ENCODE measurements at places on chromosomes 7 and 10.
A peak's percentile ranks its signal among the peaks of the same experiment; 100 is the strongest.

GRCh38 chr7:102095321-102096011 is 191.2 kb upstream of the SH2B2 start:
- DNase-seq, result no peak

DNA sequence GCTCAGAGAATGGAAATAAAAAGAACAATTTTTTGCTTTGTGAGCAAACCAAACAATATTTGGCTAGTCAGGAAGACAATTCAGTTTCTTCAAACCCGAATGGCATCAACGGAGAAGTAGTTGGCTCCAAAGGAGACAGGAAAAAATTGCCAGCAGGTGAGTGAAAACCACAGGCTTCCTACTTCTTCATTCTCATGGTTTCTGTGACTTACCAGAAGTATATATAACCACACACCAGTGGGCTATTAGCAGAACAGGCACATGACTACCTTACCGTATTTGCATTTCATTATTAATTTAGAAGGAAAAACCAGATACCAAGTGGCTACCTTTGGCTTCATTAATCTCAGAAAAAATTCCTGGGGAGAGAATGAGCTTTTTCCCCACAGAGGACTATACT is 8.8 kb downstream of the TDRD1 start:
- DNase-seq, result no peak

DNA sequence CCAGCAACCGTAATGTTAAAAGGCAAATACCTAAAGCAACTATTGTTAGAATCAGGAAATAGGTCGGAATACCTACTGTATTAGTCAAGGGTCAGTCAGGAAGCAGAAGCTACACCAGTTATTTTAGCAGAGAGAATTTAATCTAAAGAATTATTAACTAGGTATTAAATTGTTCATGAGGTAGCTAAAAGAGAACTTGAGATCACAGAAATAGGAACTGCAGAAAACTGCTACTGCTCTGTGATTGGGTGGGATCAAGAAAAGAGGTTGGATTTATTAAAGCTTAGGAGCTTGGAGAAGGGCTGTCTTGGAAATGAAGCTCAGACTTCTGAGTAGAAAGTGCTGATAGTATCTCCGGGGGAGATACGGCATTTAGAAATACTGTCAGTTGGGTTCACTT is 20.0 kb upstream of the ZNF438 start:
- DNase-seq, result no peak

DNA sequence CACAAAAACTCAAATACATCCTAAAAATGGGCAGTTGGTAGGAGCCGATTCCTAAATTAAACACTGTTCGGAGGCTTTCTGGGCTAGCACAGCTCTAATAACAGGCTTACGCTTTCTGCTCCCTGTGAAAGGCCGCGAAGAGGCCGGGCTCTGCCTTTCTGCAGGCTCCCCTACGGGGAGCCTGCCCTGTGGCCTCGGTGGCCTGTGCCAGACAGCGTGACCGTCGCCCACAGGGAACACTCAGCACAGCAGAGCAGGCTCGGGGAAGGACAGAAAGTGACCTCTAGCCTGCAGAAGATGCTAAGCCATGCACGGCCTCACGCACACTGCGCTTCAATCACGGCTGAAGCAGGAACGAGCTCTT is 64.2 kb downstream of the DIP2C start:
- no peak for DNase-seq

GRCh38 chr10:6213908-6214307 is 11.2 kb downstream of the PFKFB3 start:
- no peak for DNase-seq

DNA sequence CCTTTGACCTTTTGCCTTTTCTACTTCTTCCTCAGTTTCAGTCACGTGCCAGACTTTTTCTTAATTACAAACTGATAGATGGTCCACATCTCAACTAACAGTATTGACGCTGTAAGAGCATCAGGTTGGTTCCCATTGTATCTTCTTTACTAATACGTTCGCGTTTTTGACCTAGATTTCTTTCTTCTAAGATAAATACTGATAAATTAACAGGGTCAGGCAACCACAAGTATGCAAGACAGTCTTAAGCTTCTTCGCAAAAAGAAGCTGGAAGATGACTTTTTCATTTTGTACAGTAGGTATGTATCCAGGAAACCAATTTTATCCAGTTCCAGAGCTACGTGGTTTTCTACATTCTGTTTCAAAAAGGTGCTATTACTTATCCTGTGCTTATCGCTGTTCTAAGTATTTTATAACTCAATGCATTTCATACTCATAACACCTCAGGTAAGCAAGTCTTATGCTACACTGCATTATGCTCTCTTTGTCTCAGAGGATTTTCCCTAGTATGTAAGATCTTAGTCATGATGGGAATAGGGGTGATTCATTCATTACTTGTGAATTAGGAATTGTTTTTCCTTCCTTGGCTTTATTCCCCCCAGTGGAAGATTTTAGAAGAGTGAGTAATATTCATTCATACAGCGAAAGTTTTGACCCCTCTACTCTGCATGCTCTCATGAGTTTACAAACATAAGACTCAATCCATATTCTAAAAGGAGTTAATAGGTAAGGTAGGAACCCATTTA is 955 bp downstream of the DUS4L start:
- peak; percentile 54 for DNase-seq

DNA sequence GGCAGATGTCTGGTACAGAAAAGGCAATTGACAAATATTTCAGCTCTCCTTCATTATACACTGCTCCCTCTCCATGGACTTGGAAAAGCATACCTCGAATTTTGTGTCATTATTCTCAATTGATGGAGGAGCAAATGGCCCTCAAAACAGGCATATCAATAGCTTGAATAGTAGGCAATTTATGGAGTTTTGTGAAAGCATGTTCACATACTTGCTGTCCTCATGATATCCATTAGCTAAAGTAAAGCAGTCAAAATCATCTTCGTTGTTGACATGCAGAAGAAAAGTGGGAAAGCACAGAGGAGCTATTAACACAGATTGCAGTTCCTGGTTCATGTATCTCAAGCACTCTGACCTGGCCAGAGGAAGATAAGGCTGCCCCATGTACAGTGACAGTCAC is 472.8 kb downstream of the CCSER2 start:
- no peak for DNase-seq

DNA sequence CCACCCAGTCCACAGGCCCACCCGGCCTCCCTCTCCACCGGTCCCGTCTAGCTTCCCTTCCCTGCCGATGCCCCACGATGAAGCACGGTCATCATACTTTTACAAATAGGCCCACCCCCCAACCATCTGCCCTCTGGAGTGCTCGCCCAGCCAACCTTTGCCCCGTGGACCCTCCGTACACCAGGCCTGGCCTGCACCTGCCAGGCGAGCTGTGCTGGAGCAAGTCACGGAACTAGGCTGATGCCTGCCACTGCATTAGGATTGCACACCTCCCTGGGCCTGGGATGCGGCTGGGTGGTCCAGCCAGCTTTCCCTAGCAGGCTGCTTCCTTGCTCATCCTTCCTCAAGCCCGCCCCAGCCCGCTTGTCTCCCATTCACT is 44.7 kb downstream of the PPIF start:
- no peak for DNase-seq

DNA sequence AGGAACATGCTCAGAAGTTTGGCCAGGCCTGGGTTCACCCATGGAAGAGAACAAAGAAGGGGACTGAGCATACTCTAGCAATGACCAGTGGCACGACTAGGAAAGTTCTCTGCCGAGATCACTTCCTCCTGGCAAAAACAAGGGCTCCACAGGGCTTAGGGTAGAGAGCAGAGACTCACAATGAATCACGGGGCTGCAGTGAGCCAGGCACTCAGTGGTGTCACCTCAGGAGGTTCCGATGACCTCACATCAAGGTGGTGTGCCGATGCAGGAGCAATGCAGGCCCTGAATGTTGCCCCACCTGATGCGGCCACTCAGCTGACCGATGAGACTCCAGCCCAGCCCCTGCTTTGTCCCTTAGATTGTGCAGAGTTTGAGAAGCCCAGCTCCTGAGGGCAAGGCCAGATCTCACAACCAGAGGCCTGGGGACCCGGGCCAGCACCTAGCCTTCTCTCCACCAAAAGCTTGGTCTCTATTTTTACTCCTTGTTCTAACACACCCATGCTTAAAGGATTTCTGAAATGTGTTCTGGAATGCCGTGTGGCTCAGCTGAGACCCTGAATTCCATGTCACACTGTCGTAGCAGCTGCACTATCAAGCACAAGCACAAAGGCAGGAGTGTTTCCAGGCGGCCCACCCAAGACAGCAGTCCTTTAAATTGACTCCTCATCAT is 60.9 kb downstream of the COBL start:
- DNase-seq, result no peak
